ENCODE measurements at places on chromosomes 1 and 21.
A peak's percentile ranks its signal among the peaks of the same experiment; 100 is the strongest.

DNA sequence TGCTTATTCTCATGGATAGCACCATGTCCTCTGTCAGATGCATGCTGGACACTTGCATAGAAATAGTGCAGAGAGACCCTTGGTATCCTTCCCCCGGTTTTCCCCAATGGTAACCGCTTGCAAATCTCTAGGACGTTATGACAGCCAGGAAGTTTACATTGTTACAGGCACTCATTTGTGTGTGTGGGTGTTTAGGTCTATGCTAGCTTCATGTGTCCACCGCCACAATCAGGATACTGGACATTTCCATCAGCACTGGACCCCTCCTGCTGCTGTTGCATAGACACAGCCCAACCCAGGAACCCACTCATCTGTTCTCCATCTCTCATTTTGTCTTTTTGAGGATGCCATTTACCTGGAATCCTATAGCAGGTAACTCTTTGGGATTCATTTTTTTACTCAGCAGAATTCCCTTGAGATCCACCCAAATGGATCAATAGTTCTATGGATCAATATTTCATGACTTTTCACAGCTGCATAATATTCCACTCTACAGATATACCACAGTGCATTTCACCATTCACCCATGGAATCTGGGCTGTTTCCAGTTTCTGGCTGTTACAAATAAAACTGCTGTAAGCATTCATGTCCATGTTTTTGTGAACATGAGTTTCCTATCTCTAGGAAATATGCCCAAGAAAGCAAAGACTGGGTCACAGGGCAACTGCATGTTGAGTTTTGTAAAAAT is 6.6 kb upstream of the WNT9A start:
- no peak overlapping the region for H3K4me3 ChIP-seq
- H3K4me1 ChIP-seq = no peaks in the 10 kb centered on the region
- H3K27me3 ChIP-seq = no peaks in the 10 kb centered on the region
- no peak for DNase-seq
- no peak overlapping the region for H3K27ac ChIP-seq

- H3K27me3 ChIP-seq = no peaks in the 10 kb centered on the region
- no peak for DNase-seq
- H3K4me3 ChIP-seq = no peak overlapping the region
Measured at GRCh38 chr1:198399452-198399851, 141.0 kb downstream of the ATP6V1G3 start.

- no peaks in the 10 kb centered on the region for H3K27me3 ChIP-seq
- H3K4me3 ChIP-seq = no peak overlapping the region
- H3K4me1 ChIP-seq = no peaks in the 10 kb centered on the region
- H3K27ac ChIP-seq = no peak overlapping the region
- DNase-seq = no peak
- no peaks in the 10 kb centered on the region for H3K36me3 ChIP-seq
Measured at GRCh38 chr1:166907763-166908162, 31.7 kb upstream of the TADA1 start.

DNA sequence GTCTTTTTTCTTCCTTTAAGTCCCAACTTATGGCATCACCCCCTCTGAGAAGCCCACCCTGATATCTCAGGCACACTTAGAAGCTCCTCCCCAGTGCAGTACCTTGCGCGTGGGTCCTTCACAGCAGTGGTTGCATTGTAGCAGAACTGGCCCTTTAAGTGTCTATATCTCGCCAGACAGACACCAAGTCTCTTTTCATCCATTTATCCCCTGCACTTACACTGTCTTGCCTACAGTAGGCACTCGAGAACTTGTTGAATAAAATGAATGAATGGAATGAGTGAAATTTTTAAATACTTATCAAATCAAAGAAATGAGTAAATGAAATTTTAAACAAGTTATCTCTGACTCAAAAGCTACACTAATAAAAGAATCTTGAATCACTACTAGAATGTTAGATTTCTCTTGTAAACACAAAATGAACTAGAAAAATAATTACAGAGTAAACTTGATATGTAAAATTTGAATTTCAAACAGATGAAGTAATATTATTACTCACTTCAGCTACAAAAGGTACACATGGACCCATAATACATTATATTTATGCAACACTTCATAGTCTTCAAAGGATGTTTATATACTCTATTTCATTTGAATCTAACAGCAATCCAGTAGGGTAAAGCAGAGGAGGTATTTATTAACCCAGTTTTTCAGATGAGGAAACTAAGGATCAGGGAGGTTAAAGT is 54.7 kb upstream of the MAN1A2 start:
- no peaks in the 10 kb centered on the region for H3K27me3 ChIP-seq
- H3K27ac ChIP-seq = no peak overlapping the region
- H3K4me3 ChIP-seq = no peak overlapping the region
- no peaks in the 10 kb centered on the region for H3K4me1 ChIP-seq
- DNase-seq = no peak
- no peaks in the 10 kb centered on the region for H3K36me3 ChIP-seq

DNA sequence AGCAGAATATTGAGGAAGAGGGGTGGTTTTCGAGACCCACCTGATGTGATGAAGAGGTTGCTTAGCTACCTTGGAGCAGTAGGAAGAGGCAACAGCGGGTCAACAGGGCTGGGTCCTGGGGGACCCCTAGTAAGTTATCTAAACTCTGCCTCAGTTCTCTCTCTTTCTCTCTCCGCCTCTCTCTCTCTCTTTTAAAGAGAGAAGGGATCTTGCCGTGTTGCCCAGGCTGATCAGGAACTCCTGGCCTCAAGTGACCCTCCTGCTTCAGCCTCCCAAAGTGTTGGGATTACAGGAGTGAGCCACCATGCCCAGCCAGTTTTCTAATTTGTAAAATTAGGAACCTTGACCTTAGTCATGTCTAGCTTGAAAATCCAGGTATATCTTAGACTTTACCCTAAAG is 77.9 kb downstream of the C1orf21 start:
- H3K4me3 ChIP-seq = no peak overlapping the region
- H3K27me3 ChIP-seq = no peaks in the 10 kb centered on the region
- no peaks in the 10 kb centered on the region for H3K36me3 ChIP-seq
- DNase-seq = no peak

DNA sequence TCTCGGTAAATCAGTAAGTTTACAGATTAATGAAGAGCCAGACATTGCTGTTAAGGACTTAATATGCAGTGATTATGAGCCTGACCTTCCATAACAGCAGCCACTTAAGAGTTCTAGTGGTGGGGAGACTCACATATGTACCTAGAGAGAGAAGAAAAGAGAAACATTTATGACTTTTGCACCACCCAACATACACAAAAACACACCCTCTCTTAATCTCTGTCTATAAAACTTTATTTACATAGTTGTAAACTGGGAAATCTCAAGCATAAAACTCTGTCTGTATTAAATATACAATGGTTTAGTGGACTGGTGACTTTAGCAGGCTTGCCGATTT is 347.4 kb upstream of the ADGRL2 start:
- no peaks in the 10 kb centered on the region for H3K27me3 ChIP-seq
- no peak overlapping the region for H3K4me3 ChIP-seq
- H3K4me1 ChIP-seq = no peaks in the 10 kb centered on the region
- H3K36me3 ChIP-seq = no peaks in the 10 kb centered on the region

DNA sequence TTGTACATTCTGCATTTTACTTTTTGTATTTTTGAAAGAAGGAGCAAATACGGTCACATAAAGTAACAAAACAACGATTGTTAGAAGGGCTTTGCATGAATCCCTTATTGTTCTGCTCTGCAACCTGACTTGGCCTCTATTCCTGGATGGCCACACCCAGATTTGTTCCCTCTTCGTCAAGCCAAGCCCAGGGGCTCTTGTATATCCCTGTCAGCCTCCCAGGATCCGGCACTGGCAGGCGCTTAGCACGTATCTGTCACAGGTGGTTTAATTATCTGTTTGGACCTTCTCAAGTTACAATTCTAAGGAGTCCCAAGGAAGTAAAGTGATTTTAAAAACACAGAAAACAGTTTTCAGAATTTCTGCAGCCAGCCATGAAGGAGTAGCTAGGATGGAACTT is 28.0 kb downstream of the CRYAA start:
- no peaks in the 10 kb centered on the region for H3K36me3 ChIP-seq
- H3K27ac ChIP-seq = no peak overlapping the region
- H3K4me3 ChIP-seq = no peak overlapping the region
- H3K27me3 ChIP-seq = no peaks in the 10 kb centered on the region

- no peaks in the 10 kb centered on the region for H3K27me3 ChIP-seq
- H3K4me1 ChIP-seq = peaks cover 40% of the 10 kb centered on the region
- H3K27ac ChIP-seq = peak overlapping the region; percentile 95
- peak overlapping the region; percentile 72 for H3K4me3 ChIP-seq
- H3K36me3 ChIP-seq = no peaks in the 10 kb centered on the region
Measured at GRCh38 chr1:2587071-2587859, 688 bp downstream of the PRXL2B start.

DNA sequence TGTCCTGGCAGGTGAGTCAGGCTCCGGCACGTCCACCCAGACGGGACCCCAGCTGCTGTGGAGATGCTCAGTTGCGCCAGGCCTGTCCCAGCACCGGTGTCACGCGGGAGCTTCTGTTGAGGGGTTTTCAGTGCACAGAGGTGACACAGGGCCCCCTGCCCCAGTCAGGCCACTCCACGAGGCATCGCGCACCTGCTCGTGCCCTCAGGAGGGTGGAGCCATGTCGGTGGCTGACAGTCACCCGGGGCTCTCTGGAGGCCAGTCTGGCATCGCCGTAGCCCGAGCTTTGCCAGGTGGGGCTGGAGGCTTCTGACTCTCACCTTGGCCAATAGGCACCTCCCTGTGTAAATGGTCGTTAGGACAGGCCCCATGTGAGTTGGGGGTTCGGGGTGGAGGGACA is 11.1 kb downstream of the TMEM240 start:
- DNase-seq = no peak
- no peak overlapping the region for H3K4me3 ChIP-seq
- no peaks in the 10 kb centered on the region for H3K4me1 ChIP-seq
- H3K27ac ChIP-seq = no peak overlapping the region
- H3K27me3 ChIP-seq = no peaks in the 10 kb centered on the region

DNA sequence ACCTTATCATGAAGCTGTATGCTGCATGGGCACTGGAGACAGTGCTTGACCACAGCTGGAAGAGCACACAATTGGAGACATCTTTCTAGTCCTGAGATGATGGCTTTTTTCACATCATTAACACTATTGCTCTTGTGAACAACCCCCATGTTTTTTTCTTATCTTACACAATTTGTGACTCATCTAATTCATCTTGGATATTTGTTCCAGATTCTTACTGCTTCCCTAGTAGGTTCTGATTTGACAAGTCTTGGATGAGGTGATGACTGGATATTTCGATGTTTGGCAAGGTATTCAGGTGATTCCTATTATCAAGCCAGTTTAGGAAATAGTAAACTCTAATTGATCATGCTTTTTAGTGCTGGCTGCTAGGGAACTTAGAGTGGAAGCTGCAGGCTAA is 23.7 kb downstream of the HLX start:
- H3K27ac ChIP-seq = no peak overlapping the region
- no peak overlapping the region for H3K4me3 ChIP-seq
- H3K4me1 ChIP-seq = no peaks in the 10 kb centered on the region
- no peaks in the 10 kb centered on the region for H3K27me3 ChIP-seq

DNA sequence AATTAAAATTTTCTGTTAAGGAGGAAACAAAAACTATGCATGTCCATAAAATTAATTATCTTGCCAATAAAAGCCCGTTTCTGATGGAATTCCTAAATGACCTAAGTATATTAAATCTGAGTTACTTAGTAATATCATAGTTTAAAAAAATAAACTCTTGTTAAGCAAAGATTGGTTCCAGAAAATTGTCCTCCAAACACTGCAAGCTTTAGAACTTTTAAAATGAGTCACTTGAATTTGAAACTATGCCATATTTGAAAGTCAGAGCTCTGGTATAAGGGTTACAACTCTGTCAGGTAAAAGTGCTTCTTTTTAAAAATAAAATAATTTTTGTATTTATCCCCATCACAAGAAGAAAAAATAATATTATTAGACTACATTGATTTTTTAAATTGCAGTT is 409.5 kb downstream of the PLPP3 start:
- no peak for DNase-seq
- no peaks in the 10 kb centered on the region for H3K36me3 ChIP-seq
- H3K27ac ChIP-seq = no peak overlapping the region
- H3K27me3 ChIP-seq = no peaks in the 10 kb centered on the region
- no peak overlapping the region for H3K4me3 ChIP-seq
- H3K4me1 ChIP-seq = no peaks in the 10 kb centered on the region

DNA sequence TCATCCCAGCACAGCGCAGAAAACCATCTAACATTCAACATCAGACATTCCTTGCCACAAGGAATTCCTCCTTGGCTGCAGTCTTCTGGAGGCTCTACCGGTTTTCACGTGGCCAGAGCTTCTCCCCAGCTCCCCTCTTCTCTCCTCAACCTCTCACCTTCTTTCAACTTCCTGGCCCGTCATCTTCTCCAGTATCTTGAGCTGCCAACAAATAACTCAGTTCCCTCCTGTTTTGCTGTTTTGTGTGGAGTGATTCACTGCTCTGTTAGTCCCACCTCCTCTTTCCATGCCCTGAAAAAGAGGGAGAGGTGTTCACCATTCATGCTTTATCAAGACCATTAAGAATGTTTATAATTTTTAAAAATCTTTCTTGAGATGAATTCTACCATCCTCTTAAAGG is 32.6 kb downstream of the PIGM start:
- H3K4me3 ChIP-seq = no peak overlapping the region
- DNase-seq = no peak
- H3K27me3 ChIP-seq = no peaks in the 10 kb centered on the region
- no peaks in the 10 kb centered on the region for H3K4me1 ChIP-seq

DNA sequence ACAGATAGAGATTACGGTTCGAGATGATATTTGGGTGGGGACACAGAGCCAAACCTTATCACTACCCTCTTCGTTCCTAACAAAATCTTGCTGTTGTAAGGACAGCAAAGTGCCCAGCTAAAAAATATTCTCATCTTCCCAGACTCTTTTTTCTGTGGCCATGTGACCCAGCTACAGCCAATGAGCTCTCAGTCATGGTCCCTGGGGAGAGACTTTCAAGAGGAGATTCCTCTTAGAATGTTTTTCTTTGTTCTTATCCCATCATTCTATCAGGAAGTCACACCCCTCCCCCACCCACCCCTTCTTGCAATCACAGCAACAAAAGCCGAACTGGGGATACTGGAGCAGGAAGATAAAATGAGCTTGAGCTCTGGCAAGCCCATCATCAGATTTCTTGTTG is 247.1 kb downstream of the CHRM3 start:
- DNase-seq = no peak
- no peak overlapping the region for H3K27ac ChIP-seq
- H3K27me3 ChIP-seq = no peaks in the 10 kb centered on the region
- no peaks in the 10 kb centered on the region for H3K36me3 ChIP-seq
- no peak overlapping the region for H3K4me3 ChIP-seq

GRCh38 chr1:109499661-109500536 is 6.0 kb downstream of the CYB561D1 start:
- H3K4me1 ChIP-seq = peaks cover 81% of the 10 kb centered on the region
- H3K4me3 ChIP-seq = no peak overlapping the region

DNA sequence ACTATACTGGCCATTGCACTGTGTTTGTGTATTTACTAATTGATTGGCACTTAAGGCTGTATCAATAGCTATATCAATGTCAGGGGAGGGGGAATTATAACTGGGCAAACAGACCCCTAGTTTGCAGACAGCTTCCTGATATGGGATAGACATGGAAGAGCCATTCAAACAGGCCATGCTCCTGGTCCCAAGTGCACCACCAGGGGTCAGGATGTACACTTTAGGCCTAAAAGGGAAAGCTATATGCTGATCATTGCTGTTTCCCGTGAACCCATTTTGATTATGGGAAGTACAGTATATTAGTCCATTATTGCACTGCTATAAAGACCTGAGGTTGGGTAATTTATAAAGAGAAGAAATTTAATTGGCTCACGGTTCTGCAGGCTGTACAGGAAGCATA is 124.9 kb upstream of the BACE2 start:
- no peak overlapping the region for H3K4me3 ChIP-seq
- no peaks in the 10 kb centered on the region for H3K27me3 ChIP-seq
- no peaks in the 10 kb centered on the region for H3K4me1 ChIP-seq
- no peak for DNase-seq
- H3K27ac ChIP-seq = no peak overlapping the region
- no peaks in the 10 kb centered on the region for H3K36me3 ChIP-seq

Measured in effector memory CD4-positive, alpha-beta T cell (primary cell).